Left ventricle myocardium inferior (tissue), 1 donor: ENCODE measurements at places on chromosomes 16 and 17. TPM values are rescaled to one million over a fixed set of nuclear protein-coding genes. Genes with fewer than 3 reads are reported as not detected.

DNA sequence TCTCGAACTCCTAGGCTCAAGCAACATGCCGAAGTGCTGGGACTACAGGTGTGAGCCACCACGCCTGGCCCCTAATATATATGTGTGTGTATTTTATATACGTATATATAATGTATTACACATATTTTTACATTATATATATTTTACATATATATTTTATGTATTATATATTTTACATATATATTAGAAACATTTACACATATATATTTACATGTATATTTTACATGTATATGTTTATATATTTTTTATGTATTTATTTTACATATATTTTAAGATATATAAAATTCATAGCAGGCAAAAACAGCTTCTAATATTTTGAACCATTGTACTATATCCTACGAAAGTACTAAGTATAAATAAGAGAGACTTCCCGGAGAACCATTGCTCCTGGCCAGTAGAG lies 455.1 kb downstream of the XYLT1 start:
- no peak for DNase-seq

Gene FBXW10
- total RNA-seq: 0.08 TPM

Gene ATPAF2
- 37.5 TPM for total RNA-seq

DNA sequence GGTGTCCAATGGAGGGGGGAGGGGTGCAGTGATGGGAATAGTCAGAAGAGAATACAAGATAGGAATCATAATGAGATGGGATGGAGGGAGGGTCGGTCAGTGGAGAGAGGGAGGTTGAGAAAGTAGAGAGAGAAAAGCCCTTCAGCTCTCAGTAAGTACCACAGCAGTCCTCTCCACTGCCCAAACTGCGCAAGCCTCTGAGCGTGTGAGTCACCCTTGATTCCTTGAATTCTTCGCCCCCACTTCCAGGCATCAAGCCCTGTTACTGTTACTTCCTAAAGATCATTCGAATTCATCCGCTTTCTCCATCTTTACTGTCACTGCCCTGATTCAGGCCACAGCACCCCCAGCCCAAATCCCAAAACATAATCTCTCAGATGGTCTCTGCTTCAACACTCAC lies 2.5 kb downstream of the GUCY2D start:
- no peak for DNase-seq

- no peak for DNase-seq
Measured at GRCh38 chr17:8048236-8048635, 9.4 kb downstream of the ALOX15B start.
